ENCODE measurements at places on chromosomes 16 and 17. TPM values are rescaled to one million over a fixed set of nuclear protein-coding genes. Genes with fewer than 3 reads are reported as not detected.

CYBA gene
- total RNA-seq, result 222 TPM

DNA sequence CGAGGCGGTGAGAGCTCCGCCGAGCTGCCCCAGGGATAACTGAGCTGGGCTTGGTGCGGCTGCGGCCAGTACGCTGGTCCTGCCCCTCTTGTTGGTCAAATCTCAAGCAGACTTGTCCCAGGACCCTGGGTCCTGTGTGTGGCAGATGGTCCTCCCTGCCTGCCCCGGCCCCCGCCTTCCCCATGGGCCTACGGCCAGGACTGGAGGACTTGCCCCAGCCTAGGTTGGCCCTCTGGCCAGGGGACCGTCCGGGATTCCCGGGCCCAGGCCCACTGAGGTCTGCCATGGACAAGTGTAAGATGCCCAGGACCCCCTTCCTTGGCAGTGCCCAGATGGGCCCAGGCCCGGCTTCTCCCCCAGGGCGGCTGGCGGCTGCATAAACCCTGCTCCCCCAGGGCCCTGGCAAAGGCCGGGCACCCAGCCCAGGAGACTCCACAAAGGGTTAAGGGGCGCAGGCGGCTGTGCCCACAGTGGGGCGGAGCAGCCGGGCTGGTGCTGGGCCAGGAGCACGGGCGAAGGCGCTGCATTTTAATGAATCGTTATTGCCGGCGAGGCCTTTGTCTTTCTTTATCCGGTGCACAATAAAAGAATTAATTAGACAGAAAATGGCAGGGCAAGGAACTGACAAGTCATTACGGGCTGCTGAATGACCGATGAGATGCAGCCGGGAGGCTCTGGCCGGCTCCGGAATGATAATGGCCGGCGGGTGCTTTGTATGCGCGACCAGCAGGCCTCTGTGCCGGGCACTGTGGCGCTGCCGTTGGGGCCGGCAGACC lies 9.1 kb downstream of the SOX8 start:
- no peak overlapping the region for H3K4me3 ChIP-seq
- peaks cover 9% of the 10 kb centered on the region for H3K27me3 ChIP-seq
- H3K36me3 ChIP-seq, result no peaks in the 10 kb centered on the region
- no peak for DNase-seq
- no peak overlapping the region for H3K27ac ChIP-seq

SLFN14 gene
- 0.07 TPM for total RNA-seq

GRCh38 chr17:55383771-55384642 lies 37.6 kb downstream of the MMD start:
- DNase-seq, result no peak
- H3K27ac ChIP-seq, result no peak overlapping the region
- H3K36me3 ChIP-seq, result no peaks in the 10 kb centered on the region
- H3K27me3 ChIP-seq, result peaks cover 15% of the 10 kb centered on the region
- no peaks in the 10 kb centered on the region for H3K4me1 ChIP-seq

- no peaks in the 10 kb centered on the region for H3K4me1 ChIP-seq
- H3K4me3 ChIP-seq, result no peak overlapping the region
- H3K27ac ChIP-seq, result no peak overlapping the region
- no peak for DNase-seq
- no peaks in the 10 kb centered on the region for H3K36me3 ChIP-seq
These were observed 160.9 kb upstream of the TOX3 start for GRCh38 chr16:52707676-52708337.

EVI2A gene
- total RNA-seq, result 30.4 TPM

DNA sequence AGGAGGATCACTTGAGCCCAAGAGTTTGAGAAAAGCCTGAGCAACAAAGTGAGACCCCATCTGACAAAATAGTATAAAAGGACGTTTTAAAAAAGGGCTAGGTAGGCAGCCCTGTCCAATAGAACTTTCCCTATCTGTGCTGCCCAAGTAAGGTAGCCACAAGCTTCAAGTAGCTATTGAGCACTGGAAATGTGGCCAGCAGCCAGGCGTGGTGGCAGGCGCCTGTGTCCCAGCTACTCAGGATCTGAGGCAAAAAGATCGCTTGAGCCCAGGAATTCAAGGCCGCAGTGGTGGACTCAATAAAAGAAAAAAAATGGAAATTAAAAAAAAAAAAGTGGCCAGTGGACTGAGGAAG lies 1.5 kb upstream of the NQO1 start:
- H3K27me3 ChIP-seq, result no peaks in the 10 kb centered on the region
- peak overlapping the region; percentile 93 for H3K4me3 ChIP-seq
- H3K4me1 ChIP-seq, result peaks cover 36% of the 10 kb centered on the region
- H3K36me3 ChIP-seq, result peaks cover 2% of the 10 kb centered on the region

GRCh38 chr16:27426423-27427408 lies 24.7 kb downstream of the IL21R start:
- H3K4me3 ChIP-seq, result peak overlapping the region; percentile 24
- peak overlapping the region; percentile 80 for H3K27ac ChIP-seq
- peak; percentile 90 for DNase-seq
- H3K36me3 ChIP-seq, result peaks cover 84% of the 10 kb centered on the region
- H3K4me1 ChIP-seq, result peaks cover 55% of the 10 kb centered on the region

KRTAP3-1 gene
- not detected for total RNA-seq

DNA sequence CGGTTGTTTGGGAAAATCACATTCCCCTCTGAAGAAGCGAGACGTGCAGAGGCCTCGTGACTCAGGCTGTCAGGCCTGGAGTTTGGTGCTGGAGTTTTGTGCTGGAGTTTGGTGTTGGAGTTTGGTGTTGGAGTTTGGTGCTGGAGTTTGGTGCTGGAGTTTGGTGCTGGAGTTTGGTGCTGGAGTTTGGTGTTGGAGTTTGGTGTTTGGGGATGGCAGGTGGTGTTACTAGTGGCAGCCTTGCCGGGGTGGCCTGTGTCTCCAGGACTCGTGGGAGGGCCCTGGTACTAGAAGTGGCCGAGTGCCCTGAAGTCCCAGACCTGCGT lies 12.6 kb downstream of the TBC1D24 start:
- H3K36me3 ChIP-seq, result no peaks in the 10 kb centered on the region
- peak overlapping the region; percentile 65 for H3K4me3 ChIP-seq
- no peaks in the 10 kb centered on the region for H3K27me3 ChIP-seq
- no peak for DNase-seq

- H3K27me3 ChIP-seq, result no peaks in the 10 kb centered on the region
- DNase-seq, result no peak
- H3K27ac ChIP-seq, result no peak overlapping the region
- no peak overlapping the region for H3K4me3 ChIP-seq
These were observed 26.5 kb downstream of the KANSL1 start for GRCh38 chr17:46166692-46167249.

DNA sequence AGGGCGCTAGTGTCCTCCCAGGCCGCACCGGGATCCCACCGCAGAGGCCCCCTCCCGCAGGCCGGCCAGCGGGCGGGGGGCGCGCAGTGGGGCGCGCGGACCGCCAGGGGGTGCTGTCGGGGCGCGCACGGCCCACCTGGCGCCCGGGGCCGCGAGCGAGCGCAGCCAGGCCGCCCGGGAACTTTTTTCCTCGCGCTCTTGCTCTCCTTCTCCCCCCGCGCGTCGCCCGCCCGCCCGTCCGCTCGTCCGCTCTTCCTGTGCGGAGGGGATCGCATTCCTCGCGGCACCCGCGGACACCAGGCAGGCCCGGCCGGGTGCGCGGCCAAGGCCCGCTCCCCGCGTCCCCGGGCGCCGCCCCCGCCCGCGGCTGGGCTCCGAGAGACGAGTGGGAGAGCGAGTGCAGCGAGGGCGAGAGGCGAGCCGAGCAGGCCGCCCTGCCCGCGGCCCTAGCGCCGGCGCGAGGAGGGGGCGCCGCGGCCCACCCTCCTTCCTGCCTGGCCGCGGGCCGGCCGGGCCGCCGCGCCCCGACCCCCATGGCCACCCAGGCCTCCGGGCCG lies at the start of gene RAI1:
Gene RAI1 (plus strand): TSS at position 272 of the 557 bp plus-strand sequence. CDS start 111,491 bp downstream, outside the sequence.
- H3K4me1 ChIP-seq, result peaks cover 26% of the 10 kb centered on the region
- peak within 1 kb of the TSS; percentile 90 for H3K27ac ChIP-seq
- peak within 1 kb of the TSS; percentile 91 for H3K4me3 ChIP-seq
- H3K27me3 ChIP-seq, result peaks cover 12% of the 10 kb centered on the region
- peak; percentile 92 for DNase-seq
- peaks cover 8% of the 10 kb centered on the region for H3K36me3 ChIP-seq

GRCh38 chr17:10313037-10313672 lies 59.7 kb downstream of the MYH13 start:
- no peak for DNase-seq
- no peaks in the 10 kb centered on the region for H3K27me3 ChIP-seq
- H3K4me1 ChIP-seq, result peaks cover 5% of the 10 kb centered on the region
- no peak overlapping the region for H3K27ac ChIP-seq
- no peak overlapping the region for H3K4me3 ChIP-seq

MRPS23 gene
- total RNA-seq, result 83.3 TPM
